Activated CD4-positive, alpha-beta T cell treated with anti-CD3 and anti-CD28 coated beads, Interleukin-2, amount 10 ng/mL, durations not matched to agents 7 days and 5 days (primary cell): ENCODE measurements at places on chromosomes 7 and 10.

GRCh38 chr7:18356191-18356645, 139.3 kb upstream of the HDAC9 start:
- no peak for DNase-seq

- DNase-seq: no peak
These were observed 614 bp upstream of the IFIT2 start for GRCh38 chr10:89301232-89301631.

DNA sequence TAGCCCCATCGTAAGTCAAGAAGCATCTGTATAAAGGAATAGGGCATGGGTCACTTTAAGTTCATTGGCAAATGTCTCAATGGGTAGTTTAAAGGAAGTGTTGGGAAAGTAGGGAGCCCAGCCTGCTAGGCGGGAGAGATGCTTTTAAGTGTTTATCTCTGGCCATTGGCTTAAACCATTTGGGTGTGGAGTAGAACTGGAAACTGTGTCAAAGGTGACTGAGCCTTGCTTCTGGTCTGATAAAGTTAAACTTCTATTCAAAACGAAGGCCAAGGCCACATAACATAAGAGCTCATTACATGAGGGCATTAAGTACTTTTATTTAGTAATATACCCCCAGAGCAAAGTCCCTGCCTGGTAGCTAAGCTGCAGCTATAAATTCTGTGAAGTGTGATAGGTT, 148.7 kb downstream of the SPAG6 start:
- DNase-seq: no peak

DNA sequence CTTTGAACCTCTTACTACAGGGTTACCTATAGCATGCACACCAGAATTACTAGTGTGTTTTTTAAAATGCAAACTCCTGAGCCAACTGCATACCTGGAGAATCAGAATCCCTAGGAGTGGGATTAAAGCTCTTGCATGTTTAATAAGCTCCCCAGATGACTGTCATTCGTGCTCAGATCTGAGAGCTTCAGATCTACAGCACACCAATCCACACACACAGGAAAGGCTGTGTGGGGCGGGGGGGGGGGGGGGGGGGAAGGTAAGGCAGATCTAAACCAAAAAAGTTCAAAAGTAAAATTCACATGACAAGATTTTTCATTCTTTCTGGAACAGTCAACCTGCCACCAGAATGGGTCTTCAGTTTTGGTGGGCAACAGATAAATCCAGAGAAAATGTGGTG, 5.5 kb downstream of the FAM3C start:
- DNase-seq: no peak

DNA sequence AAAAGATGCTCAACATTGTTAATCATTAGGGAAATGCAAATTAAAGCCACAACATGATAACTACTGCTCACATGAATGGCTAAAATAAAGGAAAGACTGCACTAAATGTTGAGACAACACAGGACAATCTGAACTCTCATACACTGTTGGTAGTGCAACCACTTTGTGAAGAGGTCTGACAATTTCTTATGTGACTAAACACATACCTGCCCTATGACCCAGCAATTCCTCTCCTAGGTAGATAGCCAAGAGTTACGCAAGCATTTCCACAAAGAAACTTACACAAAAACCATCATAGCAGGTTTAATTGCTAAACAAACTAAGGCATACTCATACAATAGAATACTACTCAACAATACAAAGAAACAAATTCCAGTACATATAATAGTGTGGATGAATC, 41.8 kb upstream of the HERPUD2 start:
- no peak for DNase-seq

- no peak for DNase-seq
These were observed 5.7 kb downstream of the TNS3 start for GRCh38 chr7:47576031-47576865.

DNA sequence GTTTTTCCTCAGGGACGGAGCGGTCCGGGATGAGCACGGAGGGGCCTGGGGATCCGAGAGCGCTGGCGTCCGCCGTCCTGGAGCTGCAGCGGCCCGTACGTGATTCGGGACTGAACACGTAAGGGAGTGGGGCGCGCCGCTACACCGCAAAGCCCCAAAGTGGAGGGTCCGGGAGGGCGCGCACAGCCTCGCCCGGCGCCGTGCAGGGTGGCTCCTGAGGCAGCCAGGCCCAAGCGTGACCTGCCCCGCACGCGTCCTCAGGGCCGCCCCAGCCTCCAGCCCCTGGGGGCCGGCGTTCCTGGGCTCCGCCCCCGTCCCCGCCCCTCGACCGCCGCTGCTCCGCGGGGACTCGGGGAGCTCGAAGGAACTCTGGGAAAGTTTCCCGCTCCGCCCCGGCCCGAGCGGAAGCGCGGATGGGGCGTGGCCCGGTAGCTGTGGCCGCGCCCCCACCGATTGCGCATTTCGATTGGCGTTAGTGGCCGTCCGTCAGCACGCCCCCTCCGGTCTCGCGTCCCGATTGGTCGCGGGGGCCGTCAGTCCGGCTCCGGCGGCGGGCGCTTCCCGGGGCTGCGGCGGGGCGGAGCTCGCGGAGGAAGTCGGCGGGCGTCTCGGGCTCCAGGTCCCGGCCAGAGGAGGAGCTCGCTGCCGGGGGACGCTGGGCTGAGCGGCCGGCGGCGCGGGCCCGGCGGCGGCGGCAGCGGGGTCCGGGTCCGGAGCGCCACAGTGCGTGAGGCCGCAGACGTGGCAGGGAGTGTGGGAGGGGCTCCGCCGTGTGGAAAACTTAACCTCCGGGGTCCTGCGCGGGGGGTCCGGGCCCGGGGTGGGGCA, at the start of the genes ANKRD16 and FBH1:
ANKRD16 (minus strand) TSS at position 270 of the 828 bp plus-strand sequence. CDS start 539 bp downstream, outside the sequence.
FBH1 (plus strand) TSS at position 620 of the 828 bp plus-strand sequence; CDS start at position 723, 103 bp downstream.
- DNase-seq: peak; percentile 96

DNA sequence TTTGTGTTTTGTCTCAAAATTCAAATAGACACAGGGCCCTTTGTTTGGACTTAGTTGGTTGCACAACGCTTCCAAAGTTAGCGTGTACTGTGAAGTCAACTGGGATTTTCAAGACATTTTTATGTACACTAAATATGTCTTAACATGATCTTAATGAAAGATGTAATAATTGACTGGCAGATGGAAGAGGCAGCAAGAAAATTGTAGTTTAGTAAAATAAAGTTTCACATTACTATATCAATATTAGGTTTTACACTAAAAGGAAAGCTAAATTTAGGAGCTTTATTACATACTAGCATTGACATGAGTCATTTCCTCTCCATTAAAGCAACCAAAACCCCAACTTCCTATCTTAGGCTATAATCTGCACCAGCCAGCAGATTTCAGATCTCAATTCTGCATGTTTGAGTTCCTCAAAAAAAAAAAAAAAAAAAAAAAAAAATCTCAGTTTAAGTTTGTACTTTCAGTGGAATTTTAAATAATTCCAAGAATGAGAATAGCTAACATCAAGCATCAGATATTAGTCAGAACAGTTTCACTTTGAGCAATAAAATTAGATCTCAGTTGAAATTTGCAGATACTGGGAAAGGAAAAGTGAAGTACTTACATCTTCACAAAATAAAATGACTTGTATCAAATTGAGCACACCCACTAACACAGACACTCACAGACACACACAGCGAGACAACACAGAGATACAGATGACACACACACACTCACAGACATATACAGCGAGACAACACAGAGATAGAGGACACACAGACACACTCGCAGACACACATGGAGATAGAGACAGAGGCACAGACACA, 346.6 kb upstream of the KLF6 start:
- peak; percentile 65 for DNase-seq

DNA sequence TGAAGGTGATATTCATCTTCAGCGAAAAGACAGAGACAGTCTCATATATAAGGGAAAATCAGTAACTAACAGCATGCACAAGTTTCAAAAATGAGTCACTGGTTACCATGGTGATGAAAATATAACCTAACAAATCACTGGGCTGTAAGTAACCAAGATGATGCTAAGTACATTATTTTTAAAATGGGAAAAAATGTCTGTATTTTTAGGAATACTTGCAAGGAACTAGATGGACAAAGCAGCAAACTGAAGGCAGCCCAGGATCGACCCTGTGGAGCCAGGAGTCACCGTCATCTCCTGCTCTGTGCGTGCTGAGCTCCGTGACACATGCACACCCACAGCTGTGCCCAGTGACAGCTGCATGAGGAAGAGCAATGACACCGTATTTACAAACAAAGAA, 137.3 kb downstream of the ELMO1 start:
- DNase-seq: no peak

DNA sequence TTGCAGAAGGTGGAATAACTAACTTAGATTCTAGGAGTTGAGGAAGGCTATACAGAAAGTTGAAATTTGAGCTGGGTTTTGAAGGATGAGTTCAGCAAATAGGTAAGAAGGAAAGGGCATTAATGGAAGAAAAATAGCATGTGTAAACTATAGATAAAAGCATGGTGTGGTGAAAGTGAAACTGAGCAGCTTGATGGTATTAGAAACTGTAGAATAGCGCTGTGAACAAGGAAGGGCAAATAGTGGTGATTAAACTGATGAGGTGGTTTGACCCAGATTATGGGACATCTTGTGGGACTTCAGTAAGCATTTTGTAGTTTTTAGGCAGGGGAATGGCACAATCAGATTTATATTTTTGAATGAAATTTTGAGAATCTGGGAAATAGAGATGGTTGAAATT, 90.5 kb downstream of the EXOC6 start:
- DNase-seq: no peak

DNA sequence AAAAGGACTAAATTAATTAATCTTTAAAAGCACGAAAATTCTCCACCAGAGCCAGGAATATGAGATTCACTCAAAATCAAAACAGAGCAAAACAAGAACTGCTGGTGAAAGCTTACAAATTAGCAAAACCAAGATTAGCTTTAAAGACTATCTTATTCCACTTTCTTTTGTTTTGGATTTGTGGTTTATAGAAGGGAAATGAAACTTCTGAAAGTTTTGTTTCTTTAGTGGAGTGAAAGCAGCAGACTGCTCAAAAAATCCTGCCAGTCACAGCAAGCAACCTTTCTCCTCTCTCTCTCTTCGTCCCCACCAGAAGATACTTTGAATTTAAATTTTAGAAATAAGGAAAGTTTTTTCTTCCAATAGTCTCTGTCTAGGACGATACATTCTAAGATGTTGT, 7.8 kb downstream of the ACTA2 start:
- no peak for DNase-seq

- no peak for DNase-seq
These were observed 58.0 kb downstream of the PDGFA start for GRCh38 chr7:461453-462172.

- DNase-seq: no peak
These were observed 83.3 kb upstream of the FGL2 start for GRCh38 chr7:77282897-77283296.

DNA sequence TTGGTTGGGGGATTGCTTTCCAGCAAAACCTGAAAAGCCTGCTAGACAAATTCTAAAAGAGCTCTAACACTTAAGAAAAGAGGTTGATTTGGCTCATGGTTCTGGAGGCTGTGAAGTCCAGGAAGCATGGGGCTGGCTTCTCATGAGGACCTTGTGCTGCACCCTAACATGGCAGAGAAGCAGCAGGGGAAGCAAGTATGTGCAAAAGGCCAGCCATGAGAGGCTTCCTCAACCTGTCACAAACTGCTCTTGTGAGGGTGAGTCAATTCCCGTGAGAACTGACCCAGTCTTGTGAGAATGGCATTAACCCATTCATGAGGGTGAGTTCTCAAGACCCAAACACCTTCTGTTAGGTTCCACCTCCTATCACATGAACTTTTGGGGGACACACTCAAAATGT, 54.3 kb upstream of the IGFBP3 start:
- DNase-seq: no peak

GRCh38 chr7:111952783-111953182, 253.4 kb downstream of the DOCK4 start:
- DNase-seq: no peak

DNA sequence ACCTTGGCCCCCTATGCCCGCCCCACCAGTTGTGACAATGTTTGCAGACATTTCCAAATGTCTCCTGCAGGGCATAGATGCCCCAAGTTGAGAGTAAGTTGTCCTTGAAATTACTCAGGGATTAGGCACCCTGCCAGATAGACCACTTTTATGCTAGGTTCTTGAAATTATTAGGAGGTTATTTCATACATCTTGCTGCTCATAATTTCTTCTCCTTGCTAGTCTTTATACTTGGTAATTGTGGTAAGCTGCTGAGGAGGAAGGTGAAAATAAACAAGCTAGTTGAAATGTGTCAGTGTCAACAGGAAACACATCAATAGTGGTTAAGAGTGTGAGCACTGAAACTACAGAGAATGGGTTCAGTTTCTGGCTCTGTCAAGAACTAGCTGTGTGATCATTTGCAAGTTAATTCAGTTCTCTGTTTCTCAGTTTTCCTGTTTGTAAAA, 63.7 kb upstream of the AOAH start:
- DNase-seq: peak; percentile 33

DNA sequence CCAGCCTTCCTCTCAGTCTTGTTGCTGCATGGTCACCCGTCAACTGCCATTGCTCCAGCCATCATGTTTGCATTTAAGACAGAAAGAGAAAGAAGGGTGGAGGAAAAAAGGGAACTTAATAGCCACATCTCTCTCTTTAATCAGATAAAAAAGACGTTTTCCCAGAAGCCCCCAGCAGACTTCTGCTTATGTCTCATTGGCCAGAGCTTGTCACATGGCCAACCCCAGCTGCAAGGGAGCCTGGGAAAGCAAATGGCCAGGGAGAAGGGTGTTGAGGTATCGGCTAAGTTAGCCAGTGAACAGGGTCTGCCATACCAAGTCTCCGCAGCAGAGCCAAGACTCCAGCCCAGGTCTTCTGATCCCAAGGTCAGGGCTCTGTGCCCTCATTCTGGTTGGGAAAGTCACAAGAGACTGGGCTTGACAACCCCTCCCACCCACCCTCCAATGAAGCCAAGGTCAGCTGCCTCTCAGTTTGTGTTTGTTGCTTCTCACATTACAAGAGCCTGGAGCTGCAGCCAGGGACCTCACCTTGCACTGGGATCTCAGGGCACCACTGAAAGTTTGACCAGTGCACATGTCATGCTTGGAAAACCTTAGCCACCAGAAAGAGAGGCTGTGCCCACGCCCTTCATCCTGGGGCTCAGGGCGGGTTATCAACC, 80.3 kb upstream of the LYZL2 start:
- DNase-seq: no peak

DNA sequence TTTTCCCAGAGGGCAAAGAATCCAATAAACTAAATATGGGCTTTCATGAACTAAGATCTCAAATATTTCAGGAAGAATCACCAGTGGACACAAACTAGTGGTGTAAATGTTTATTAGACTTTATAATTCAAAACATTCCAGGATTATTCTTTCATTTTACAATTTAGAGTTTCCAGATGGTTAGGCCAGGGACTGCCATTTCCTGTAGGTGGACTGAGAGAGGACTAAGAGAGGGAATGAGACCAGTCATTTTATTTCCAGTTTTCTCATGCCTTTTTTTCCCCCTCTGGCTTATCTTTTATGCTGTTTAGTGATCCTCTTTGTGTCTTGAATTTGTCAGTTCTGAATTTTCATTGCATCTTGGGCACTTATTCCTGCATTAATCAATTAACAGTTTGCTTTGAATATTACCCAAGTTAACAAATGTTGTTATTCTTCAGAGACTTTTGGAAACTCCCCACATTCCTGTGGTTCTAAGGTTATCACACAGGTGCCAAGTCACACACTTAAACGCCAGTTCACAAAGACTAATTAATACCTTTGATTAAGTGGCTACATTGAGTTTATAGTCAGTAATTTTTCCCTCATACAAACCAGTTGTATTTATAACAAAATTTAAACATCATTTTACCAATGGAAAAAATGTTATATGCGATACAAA, 12.3 kb downstream of the CISD1 start:
- DNase-seq: no peak

GRCh38 chr10:110391541-110391940, 86.8 kb upstream of the SMNDC1 start:
- no peak for DNase-seq
